CD4-positive, alpha-beta T cell treated with Interleukin-4 for 1 hour (primary cell): ENCODE measurements at places on chromosomes 11 and 22.

- DNase-seq = no peak
Observed at GRCh38 chr22:22746963-22747933, 102.8 kb downstream of the GGTLC2 start.

DNA sequence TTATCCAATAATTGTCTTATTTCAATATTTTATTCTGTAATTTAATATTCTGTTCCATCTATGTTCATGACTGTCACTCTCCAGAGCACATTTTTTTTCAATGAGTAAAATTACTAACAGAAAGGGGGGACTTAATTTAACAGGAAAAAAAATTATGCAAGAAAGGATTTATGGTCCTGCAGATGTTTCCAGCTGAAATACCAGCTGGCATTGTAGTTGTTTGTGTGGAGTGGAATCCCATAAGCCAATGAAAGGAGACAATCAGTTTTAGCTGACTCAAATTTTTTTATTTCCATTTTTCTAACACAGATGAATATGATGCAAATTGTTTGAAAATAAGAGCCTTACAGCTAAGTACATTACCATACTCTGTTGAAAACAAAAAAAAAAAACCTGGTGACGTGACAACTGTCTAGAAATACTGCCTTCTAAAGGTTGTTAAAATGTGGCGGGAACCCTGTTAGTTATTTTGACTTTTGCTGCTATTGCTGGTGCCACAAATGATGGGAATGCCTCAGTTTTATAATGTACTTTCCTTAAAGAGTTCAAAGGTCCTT is 389.1 kb downstream of the ETS1 start:
- DNase-seq = no peak

DNA sequence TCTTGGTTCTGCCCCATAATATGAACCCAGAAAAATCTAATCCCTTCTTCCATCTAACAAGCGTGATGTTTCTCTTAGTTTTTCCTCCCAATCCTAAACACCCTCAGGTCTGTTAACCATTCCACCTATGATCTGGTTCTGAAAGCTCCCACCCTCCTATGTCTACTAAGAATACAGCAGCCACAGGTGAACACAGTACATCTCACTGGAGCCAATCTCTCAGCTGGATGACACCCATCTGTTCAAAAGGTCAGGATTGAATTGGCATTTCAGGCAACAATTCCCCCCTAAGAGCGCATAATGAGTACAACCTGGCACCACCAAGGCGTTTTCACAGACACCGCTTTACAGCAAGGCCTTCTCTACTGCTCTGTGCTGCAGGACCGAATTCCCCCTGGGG is 19.0 kb upstream of the APOA1 start:
- DNase-seq = no peak

- DNase-seq = no peak
Observed at GRCh38 chr11:92278791-92279433, 54.3 kb downstream of the FAT3 start.

DNA sequence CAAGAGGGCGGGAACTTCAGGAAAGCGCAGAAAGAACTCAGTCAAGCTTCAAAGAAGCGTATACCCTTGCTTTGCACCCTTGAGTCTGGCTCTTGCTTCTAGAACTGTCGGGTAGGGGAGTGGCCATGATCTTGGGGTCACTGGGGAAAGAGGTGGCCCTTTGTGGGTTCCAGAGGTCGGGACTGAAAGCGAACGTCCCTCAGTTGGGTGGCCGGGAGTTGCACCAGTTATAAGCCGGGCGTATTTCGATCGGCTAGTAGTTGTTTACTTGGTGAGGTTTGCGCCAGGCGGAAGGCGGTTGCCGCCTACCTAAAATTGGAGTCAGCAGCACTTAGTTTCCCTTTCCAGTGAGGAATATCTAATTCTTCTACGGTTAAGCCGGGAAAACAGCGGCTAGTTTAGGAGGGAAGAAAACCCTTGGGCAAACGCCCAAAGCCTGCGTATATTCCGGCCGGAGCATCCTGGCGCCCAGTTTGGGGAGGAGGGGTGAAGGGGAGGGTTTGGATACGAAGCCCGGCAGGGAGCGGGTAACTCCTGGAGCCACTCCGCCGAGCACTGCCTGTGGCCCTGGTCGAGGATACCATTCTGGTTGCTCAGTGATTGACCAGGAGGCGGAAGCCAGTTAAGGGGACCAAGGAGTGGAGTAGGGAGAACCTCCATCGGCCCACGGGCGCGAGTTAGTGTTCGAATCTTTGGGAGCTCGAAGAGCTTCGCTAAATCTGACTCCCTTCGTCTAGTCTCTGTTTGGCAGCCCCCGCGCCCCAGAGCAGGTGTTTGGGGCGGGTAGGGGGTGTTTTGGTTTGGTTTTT is 807 bp upstream of the WT1 start:
- no peak for DNase-seq

DNA sequence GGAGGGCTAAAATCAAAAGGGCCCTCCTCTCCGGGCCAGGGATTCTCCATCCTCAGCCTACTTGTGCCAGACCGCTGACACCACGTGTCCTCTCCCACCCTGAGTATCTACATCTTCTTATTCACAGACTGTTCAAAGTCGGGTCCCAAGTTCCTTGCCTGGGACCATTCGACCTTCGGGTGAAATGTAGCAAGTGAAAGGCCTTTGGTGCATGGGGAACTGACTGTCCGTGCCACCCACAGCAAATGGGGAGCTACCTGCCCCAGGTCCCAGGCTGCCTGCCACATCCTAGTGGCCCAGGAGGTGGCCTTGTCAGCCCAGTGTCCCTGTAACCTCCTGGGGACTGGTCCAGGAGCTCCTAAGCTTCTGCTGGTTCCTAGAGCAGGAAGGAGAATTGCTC is 67.3 kb downstream of the RTL6 start:
- DNase-seq = no peak

- DNase-seq = peak; percentile 68
Observed at GRCh38 chr11:67271541-67272284, 5.4 kb downstream of the GRK2 start.

DNA sequence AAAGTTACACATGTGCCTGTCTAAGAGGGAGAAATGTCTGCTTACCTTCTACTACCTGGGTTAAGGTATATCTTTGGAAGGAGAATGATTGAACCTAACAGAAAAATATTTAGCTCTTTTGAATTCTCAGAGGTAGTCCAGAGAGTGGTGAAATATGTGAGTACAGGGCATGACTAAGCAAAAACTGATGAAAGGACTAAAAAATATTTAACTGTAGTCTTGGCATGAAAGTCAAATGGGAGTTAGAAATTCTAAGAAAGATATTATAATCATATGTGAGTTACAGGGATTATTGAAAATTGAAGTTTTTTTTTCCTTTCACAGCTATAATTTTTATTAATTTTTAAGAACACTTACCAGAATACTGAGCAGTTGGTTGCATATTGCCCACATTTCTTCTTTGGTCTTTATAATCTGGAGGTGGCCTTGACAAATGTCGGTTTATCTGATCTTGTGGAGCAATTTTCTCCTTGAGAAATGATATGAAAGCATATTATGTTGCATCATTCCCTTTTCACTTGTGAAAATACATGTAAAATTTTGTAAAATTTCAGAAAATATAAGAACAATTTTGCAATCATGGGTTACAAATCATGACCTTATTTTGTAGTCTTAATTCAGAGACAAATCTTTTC is 61.4 kb upstream of the MTMR2 start:
- DNase-seq = no peak

- DNase-seq = no peak
Observed at GRCh38 chr11:69643646-69644045, 2.7 kb downstream of the CCND1 start.

DNA sequence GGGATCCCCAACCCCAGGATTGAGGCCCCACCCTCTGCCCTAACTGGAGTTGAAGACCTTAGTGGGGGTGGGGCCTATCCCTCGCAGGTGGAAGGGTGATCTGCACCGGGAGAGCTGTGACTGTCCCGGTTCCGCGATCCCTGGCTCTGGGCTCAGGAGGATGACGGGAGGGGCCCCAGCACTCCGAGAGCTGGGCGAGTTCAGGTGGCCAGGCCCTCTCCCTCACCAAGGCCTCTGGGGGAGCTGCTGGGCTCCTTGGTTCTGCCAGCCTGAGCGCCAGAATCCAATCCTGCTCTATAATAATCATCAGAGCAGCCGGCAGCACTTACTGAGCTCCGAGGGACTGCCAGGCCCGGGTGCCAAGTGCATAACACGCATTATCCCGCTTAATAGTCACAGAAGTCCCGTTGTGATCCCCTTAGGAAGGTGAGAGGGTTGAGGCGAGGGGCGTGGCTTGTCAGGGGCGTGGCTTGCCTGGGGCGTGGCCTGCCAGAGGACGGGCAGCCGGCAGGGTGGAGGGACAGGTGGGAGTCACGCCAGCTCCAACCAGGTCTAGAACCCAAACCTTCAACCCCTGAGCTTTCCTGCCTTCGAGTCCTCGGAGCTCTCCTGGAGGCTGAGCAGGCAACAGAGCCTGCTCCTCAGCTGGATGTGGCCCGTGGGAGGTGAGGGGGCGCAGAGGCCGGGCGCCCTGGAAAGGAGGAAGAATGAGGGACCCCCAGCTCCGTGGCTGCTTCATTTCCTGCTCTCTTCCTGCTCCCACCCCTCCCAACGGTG is 7.3 kb upstream of the SYT7 start:
- peak; percentile 66 for DNase-seq

GRCh38 chr11:92411431-92411830 is 186.8 kb downstream of the FAT3 start:
- DNase-seq = no peak
